Inflammatory macrophage (primary cell): ENCODE measurements at places on chromosomes 1 and 21.

- no peak for DNase-seq
Observed at GRCh38 chr1:6234502-6235295, 1.1 kb downstream of the ICMT start.

- no peak for DNase-seq
Observed at GRCh38 chr1:243494741-243495431, 239.0 kb downstream of the SDCCAG8 start.

GRCh38 chr1:209618756-209619420 lies 33.3 kb downstream of the LAMB3 start:
- DNase-seq, result peak; percentile 33

DNA sequence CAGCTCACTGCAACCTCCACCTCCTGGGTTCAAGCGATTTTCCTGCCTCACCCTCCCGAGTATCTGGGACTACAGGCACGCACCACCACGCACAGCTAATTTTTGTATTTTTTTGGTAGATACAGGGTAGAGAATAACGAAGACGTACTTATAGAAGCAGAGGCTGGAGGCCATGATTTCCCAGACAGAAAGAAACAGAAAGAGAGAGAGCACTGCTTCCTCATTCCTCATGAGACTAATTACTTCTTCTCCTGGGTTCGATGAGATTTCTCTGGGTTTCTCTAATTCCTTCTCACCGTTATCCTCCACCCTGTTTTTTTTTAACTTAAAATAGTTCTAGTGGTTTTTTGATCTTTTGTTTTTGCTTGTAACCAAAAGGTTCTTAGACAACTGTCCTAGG lies 23.4 kb upstream of the PTP4A2 start:
- peak; percentile 27 for DNase-seq

DNA sequence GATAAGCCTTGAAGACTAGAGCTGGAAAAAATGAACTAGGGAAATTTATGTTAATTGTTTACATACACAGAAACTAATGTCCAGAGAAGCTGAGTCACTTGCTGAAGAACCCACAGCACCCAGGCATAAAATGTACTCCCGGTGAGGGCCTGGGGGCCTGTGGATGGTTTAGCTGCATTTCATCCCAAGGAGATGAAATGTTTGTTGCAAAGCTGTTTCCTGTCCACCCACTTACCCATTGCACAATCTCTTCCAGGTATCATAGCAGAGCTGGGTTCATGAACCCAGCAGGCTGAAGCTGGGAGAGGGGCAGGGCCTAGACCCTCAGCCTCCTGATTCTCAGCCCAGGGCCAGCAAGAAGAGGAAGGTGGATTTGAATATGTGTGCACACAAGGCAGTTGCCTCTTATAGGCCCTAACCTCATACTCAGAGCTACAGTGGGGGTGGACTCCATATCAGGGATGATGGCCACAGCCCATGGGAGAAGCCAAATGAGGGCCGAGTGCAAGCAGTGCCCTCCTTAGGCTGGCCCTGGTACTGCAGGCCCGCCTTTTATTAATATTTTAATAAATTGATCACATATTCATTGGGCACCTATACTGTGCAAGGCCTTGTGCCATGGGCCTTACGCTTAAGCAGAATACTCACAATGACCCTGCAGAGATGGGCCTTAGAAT lies 110.8 kb downstream of the LACTBL1 start:
- peak; percentile 70 for DNase-seq

DNA sequence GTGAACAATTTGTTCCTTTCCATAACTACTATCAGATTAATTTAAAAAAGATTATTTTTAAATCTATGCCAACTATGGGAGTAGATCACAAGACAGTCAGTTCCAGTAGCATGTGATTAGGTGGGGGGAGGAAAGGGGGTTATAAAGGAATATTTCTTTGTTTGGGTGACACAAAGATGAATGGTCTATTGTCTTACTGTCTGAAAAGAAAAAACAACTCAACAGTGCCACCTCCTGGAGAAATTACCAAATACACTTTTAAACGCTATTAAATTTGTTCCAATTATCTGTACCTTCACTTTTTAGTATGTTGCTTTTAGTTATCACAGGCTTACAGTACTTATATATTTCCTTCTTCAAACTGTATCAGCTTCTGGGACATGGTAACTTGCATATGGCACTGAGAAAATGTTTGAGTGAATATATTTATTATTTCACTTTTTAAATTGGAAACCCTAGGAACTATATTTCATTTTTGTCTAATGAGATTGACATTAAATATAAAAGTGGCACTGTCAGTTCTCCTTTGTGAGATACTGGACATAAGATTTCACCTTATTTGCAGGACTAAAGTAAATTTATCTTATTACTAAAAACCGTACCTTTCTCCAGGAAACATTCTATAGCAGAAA lies 1.7 kb upstream of the SORT1 start:
- DNase-seq, result peak; percentile 87

- DNase-seq, result no peak
Observed at GRCh38 chr1:77370583-77371306, 88.9 kb downstream of the AK5 start.

GRCh38 chr1:55718758-55719671 lies 503.9 kb upstream of the USP24 start:
- no peak for DNase-seq
